ENCODE measurements at places on chromosomes 6 and 20.

- DNase-seq = peak; percentile 28
Observed at GRCh38 chr20:57902473-57902872, 192.7 kb upstream of the PMEPA1 start.

- DNase-seq = peak; percentile 33
Observed at GRCh38 chr6:42511803-42512422, 51.9 kb upstream of the UBR2 start.

DNA sequence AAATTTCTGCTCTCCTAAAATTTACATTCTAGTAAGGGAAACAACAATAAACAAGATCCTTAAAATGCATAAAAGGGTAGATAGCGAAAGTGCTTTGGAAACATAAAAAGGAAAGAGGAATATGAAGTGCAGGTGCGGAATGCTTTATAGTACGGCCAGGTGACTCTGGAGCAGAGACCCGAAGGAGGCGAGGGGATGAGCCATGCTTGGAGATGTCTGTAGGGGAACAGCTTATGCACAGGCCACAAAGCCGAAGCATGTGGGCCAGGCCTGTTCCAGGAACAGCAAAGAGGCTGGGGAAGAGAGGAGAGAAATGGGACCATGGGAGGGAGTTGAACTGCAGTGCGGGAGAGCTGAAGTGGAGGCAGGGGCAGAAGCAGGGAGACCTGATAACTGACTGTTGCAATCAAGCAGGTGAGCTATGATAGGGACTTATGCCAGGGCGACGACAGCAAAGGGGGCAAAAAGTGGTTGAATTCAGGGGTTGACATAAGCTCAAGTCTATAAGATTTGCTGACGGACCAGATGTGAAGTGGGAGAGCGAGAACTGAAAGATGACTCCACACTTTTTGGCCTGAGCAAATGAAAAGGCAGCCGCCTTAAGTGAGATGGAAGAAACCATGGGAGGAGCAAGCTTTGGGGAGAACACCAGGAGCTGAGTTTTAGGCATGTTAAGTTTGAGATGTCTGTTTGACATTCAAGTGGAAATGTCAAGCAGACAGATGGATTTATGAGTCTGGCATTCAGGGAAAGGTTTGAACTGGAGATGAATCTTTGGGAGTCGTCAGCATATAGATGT is 83.1 kb downstream of the CNBD2 start:
- no peak for DNase-seq

GRCh38 chr6:19753826-19754225 is 83.3 kb upstream of the ID4 start:
- no peak for DNase-seq

DNA sequence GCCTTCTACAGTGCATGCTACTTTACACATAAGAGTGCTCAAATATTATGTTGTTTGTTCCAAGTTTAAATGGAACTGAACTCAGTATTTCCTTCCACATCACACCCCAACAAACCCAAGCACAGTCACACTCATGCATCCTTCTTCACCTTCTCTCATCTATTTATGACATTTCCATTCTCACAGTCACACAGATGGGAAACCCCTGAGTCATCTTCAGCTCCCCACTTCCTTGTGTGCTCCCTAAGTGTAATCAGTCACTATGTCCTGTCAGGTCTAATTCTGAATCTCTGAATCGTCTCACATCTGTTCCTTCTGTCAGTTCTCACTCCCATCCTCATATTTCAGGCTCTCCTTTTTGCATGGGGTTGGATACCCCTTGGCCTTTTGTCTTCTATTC is 96.0 kb downstream of the RIMS1 start:
- no peak for DNase-seq

DNA sequence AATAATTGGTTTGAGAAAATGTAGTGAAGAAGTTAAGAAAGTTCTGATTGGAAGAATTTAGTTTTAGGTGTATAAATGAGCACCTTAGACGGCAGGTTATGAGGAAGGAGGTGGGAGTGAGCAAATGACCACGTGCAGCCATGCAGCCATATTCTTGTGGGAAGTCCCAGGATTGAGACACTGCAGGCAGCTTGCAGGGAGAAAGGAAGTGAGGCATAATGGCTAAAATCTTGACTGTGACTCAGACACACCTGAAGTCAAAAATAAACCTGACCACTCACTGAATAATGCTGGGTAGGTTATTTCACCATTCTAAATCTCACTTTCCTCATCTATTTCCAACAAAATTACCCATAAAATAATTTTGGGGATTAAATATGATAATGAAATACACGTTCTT is 16.6 kb downstream of the DSE start:
- no peak for DNase-seq

GRCh38 chr6:36643977-36644376 is 34.5 kb upstream of the CDKN1A start:
- DNase-seq = no peak

DNA sequence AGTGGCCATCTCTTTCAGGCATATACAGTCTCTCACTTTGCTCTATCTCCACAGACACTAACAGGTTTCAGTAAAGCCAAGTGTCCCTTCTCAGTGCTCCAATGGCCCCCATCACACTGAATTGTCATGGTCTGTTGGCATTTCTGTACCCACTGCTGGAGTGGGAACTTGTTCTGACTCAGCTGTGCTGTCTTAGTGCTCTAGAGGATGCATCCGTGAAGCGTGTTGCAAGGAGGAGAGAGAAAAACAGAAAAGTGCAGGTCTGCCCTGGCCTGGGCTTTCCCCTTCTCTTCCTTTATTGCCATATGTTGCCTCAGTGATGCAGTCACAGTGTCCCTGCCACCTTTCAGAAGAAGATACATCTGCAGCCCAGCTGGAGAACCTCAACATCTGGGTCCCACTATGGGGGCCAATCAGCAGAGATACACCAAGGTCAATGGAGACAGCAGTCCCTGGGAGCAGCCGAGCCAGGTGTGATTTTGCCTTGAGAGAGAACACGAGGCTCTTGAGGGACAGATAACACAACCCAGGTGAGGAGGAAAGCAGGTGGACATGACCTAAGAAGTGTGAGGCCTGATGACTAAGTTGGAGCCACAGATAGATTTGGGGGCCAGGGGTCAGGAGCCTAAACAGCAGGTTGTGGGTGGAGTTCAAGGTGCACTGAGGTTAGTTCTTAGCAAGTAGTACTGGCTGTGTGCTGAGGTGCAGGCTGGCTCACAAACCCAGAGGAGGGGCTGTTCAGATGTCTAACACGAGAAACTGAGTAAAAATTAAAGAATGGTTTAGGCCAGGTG is 5.6 kb upstream of the PLCG1 start:
- no peak for DNase-seq

DNA sequence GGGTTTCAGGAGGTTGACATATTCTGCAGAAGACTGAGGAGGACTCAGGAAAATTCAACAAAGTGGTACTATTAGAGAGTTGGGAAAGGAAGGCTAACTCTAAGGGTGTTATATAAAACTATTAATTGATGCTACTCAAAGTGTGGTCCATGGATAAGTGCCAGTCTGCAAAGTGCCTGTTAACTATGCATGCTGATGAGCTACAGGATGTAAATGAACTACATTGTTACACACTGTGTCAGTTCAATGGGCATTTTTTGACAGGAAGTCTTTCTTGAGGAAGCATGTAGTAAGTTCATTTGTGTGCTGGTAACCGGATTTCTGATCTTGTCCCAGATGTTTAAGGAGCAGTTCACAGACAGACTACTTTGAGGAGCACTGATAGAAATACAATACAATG is 75.6 kb downstream of the KLHL32 start:
- DNase-seq = no peak

DNA sequence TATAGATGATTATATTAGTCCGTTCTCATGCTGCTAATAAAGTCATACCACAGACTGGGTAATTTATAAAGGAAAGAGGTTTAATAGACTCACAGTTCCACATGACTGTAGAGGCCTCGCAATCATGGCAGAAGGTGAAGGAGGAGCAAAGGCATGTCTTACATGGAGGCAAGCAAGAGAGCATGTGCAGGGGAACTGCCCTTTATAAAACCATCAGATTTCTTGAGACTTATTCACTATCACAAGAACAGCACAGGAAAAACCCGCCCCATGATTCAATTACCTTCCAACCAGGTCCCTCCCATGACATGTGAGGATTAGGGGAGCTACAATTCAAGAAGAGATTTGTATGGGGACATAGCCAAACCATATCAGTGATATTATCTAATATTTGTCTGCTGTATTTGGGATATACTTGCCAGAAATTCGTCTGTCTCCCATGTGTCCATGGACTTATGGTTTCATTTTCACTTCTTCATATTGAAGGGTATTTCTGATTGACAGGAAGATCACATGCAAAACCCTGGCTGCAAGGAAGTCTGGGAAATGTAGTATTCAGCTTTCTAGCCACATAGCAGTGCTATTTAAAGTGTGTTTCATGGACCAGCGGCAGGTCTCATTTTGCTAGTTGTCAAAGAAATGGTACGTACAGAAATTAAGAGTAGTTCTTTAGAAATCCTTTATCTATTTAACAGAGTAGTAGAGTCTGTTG is 50.5 kb upstream of the PAK5 start:
- DNase-seq = no peak

DNA sequence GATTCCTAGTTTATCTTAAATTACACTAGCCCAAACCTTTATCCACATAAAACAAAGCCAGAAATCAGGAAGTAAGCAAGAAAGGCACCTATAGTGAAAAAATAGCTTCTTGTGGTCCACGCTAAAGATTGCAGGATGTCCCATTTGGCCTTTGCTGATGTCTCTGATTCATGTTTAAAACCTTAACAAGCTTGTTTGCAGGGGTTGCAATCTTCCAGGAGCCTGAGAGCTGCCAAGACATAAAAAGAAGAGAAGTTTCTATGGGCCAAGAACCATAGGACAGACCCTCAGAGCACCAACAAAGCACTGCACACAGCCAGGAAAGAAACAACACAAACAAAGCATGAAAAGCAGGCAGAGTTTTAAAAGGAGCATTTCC is 49.4 kb downstream of the ADAT2 start:
- DNase-seq = no peak

GRCh38 chr20:53379014-53379832 is 214.4 kb downstream of the ZNF217 start:
- DNase-seq = no peak

GRCh38 chr6:52929321-52930164 is 20.0 kb upstream of the GSTA3 start:
- DNase-seq = peak; percentile 78

DNA sequence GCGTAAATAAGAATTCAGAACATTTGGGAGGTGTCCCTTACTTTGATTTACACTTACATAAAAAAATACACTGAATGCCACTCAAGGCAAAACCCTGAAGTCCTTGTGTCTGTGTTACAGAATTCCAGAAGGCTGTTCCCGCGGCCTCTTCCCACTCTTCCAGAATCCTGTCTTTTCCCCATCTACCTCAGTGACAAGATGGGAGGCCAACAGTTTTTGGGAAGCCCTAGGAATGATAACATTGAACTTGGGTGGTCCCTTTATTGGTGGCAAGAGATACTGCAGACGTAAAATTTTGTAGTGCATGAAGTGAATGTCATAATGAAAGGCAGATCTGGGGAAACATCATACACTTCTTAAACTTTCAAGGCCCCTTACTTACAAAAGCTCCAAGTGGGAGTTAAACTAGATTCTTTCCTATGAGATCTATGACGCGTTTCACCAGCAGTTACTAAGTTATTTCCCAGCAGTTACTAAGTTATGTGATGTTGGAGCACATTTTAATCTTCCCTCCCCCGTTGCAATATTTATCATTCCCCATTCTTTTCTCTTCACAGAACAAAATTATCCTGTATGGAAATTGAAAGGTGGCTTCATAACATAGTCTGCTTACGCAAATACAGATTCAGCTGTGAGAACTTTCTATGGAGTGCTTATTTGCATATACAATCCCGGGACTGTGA is 79.5 kb downstream of the BCAS1 start:
- no peak for DNase-seq

GRCh38 chr6:129730477-129731165 is 20.6 kb upstream of the ARHGAP18 start:
- no peak for DNase-seq

- no peak for DNase-seq
Observed at GRCh38 chr6:39517756-39518155, 195.3 kb upstream of the KCNK16 start.

GRCh38 chr6:15399641-15400470 is 154.0 kb downstream of the JARID2 start:
- peak; percentile 71 for DNase-seq

DNA sequence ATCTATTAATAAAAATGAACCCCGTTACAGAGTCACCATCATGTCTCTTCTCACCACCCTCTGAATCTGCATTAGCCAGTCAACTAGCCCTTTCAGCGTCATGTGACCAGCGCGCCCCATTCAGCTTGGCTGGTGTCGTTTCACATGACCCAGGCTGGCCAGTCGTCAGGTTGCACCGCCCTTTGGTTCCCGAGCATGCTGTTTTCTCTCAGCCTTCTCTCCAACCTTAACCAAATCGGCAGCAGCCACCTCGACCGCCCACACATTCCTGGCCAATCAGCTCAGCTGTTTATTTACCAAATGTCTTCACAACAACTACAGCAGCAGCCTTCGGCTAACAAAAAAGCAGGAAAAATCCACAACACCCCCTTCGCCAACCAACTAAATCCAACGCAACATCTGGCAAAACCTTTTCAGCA is 5.6 kb downstream of the SRSF3 start:
- no peak for DNase-seq

- peak; percentile 24 for DNase-seq
Observed at GRCh38 chr6:142011156-142011555, 121.6 kb upstream of the GJE1 start.

GRCh38 chr6:143698759-143699429 is 21.1 kb downstream of the PHACTR2 start:
- no peak for DNase-seq

Data from stromal cell of bone marrow (primary cell).